ENCODE measurements at places on chromosomes 4 and X. TPM values are rescaled to one million over a fixed set of nuclear protein-coding genes. Genes with fewer than 3 reads are reported as not detected.

Gene GYPE
- 2.6 TPM for total RNA-seq

Gene PPID
- 25.5 TPM for total RNA-seq

Gene GRID2
- 19.8 TPM for total RNA-seq

Gene PWWP3B
- total RNA-seq: 6.3 TPM
